ELR (cell line): ENCODE measurements at places on chromosomes 12 and 14.

- DNase-seq: peak; percentile 94
These were observed 148.1 kb downstream of the TSPAN9 start for GRCh38 chr12:3225154-3225795.

DNA sequence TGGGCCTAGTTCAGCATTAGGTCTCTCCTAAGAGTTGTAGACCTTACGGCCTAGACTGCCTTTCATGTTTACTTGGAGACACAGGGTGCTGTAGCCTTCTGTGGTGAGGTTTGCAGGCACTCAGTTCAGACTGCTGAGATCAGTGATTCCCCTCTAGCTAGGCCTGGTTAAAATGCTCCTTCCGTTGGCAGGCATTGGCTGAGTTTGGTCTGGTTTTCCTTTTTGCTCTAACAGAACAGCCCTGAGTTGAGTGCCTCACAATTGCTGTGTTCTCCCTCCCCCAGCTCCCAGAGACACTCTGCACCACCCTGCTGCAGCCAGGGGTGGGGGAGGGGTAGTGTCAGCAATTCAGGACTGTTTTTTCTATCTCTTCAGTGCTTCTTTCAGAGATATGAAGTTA is 178.9 kb upstream of the DYRK2 start:
- no peak for DNase-seq

DNA sequence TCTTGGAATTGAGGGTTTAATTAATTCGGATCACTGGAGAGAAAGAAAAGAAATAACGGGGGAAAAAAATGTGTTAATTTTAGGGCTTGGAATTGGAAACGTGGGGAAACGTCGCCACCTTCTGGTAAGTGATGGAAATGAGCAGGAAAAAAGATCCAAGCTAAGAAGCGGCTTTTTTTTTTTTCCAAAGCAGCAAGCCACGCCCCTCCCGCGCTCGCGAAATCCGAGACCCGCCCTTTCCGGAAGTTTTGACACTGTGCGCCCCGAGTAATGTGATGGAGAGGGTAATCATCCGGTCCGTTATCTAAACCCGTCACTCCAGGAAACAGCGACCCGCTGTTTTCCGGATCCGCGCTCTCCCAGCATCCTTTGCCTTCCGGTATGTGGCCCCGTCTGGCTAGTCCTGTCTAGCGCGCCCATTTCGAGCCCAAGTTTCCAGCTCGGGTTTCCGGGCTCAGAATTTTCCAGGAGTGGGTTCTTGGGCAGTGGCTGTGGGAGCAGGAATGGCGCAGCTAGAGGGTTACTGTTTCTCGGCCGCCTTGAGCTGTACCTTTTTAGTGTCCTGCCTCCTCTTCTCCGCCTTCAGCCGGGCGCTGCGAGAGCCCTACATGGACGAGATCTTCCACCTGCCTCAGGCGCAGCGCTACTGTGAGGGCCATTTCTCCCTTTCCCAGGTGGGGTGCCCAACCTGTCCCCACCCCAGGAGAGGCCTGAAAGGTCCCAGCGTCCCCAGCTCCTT is at the start of gene ALG10B:
Gene ALG10B, plus strand, starts transcription at position 384 of the 739 bp plus-strand sequence. Its CDS starts 120 bp downstream, at position 504.
- DNase-seq: peak; percentile 98

- peak; percentile 44 for DNase-seq
These were observed 7.2 kb downstream of the ALDH2 start for GRCh38 chr12:111773801-111774551.

GRCh38 chr12:47770086-47770726 is 2.8 kb upstream of the SLC48A1 start:
- DNase-seq: peak; percentile 35

GRCh38 chr12:121205491-121205890 is 4.4 kb upstream of the P2RX4 start:
- no peak for DNase-seq

DNA sequence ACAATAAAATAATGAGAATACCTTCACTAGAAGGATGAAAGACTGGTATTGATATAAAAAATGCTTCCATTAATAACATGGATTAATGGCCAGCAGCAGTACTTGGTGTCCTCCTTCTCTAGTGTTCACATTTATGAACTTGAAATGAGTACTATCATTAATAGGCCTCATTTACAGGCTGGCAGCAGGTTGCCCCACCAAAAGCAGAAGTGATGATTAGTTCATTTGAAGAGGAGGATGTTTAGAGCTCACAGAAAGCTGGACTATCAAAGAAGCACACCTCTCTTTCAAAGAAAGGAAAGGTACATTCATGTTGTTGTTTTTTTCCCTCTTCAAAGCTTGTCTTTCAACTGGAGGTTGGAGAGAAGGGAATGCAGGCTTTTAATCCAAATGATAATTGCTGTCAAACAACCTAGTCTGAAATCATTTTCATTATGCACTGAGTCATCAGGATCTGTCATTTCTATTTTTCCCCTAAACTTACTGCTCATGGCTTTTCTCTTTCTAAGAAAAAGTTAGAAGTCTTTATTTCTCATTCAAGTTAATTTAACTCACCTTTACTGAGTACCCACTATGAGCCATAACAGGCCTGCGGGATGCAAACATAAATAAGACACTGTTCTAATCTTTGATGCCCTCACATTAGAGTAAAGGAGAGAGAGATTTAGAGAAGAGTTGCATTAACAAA is 157.9 kb upstream of the GRIP1 start:
- no peak for DNase-seq

DNA sequence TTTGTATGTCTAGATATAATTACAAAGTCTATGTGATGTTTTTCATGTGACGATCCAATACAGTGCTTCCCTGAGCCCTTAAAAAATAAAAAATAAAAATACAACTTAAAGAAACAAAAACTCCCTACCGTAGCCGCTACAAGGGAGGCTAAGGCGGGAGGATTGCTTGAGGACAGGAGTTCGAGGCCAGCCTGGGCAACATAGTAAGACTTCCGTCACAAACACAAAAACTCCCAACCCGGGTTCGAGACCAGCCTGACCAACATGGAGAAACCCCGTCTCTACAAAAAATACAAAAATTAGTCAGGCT is 669 bp upstream of the CDKN3 start:
- DNase-seq: no peak

DNA sequence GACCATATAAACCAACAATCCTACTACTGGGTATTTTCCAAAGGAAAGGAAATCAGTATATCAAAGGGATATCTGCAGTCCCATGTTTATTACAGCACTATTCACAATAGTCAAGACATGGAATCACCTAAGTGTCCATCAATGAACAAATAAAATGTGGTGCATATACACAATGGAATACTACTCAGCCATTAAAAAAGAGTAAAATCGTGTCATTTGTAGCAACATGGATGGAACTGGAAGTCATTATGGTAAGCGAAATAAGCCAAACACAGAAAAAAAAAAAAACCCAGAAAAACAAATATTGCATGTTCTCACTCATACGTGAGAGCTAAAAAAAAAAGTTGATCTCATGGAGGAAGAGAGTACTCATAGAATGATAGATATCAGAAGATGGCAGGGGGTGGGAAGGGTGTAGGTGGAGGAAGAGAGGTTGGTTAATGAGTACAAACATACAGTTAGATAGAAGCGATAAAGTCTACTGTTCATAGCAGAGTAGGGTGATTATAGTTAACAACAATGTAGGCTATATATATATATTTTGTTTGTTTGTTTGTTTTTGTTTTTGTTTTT is 49.3 kb downstream of the BCAT1 start:
- DNase-seq: no peak

GRCh38 chr12:85759091-85759490 is 77.1 kb downstream of the RASSF9 start:
- no peak for DNase-seq

- DNase-seq: no peak
These were observed 366.5 kb downstream of the LRFN5 start for GRCh38 chr14:41973178-41973577.

- no peak for DNase-seq
These were observed 11.5 kb downstream of the SLC38A2 start for GRCh38 chr12:46360908-46361666.

DNA sequence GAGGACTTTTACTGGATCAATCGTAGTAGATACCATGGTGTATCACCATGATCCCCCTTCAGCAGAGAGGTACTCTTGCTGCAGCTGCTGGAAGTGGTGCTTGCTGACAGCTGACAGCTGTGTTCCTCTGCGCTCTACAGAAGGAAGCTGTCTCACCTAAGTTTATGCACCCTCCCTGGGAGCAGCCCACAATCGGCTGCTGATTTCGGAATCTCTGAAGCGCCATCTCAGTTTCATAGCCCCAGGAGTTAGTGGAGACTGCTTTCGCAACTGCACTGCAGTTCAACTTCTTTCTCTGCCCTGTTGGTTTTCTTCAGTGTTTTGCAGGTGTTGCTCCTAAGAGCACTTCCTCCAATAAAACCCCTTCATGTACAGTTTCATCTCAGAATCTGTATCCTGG is 237.9 kb downstream of the PAWR start:
- peak; percentile 1 for DNase-seq

- no peak for DNase-seq
These were observed 178.6 kb downstream of the TMEM132C start for GRCh38 chr12:128445415-128446127.

DNA sequence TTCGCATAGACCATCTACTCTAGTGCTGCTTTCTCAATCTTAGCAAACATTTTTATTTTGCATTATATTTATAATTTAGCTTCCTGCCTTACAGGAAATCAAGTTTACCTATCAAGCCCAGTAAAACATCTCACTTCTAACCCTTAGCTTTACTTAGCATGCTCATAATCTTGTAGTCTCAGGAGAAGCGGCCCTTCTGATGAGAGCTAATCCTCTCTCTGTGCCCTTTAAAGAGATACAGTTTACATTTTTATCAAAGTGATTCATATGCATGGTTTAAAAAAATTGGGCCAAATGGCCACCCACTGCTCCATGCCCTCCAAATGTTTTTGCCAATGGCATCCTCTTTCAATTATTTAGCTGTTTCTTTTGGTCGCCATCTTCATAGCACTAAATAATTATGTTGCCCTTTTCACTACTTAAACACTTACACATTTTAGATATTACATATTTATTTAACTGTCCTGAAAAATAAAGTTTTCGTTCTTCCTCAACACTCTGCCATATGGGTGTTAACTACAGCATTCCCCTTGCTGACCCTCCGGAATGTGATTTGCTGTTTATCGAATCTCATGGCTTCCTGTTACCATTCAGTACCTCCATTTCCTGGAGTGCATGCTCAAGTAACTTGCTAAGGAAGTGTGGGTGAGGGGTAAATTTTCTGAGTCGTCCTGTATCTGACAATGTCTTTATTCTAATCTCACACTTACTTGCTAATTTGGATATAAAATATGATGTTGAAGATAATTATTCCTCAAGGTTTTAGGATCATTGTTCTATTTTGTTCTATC is 29.3 kb downstream of the YLPM1 start:
- DNase-seq: peak; percentile 36

DNA sequence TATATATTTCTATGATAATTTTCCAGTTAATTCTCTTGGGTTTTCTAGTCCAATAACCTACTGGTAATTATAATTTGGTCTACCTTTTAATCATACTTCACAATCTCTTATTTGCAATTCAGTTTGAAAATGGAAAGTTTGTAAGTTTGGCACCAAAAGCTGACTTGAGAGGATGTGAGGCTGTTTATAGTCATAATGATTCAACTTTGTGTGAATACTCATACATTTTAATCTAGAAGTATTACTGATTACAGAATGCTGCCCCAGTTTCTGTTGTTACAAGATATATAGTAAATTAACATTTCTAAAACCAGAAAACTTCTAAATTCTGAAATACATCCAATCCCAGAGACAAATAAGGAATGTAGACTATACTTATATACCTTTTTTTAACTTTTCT is 158.2 kb downstream of the SLC38A4 start:
- DNase-seq: peak; percentile 63

DNA sequence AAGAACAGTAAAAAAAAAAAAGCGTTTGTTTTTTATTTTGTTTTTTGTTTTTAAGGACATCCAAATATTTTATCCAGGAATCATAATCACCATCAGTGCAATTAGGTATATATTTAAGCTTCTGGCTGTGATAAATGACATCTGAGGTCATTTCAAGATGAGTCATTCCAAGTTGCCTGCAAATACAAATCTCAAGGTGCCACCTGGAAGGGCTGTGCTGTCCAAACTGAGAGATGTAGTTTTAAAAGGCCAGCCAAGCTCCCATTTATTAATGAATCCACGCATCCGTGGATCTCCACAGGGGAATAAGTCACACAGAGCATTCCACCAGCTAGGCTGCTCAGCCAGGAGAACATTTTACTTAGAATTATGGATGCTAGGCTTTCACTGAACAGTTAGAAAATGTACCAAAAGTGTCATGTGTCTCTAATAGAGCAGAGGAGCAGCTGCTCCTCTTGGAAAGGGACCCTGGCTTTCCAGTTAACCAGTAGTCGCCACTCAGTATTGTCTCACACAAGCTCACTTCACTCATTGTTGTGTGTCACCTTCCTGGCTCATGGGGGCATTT is 1151.4 kb upstream of the TMEM132C start:
- DNase-seq: no peak

- DNase-seq: no peak
These were observed 10.0 kb downstream of the SEL1L start for GRCh38 chr14:81523616-81524015.

DNA sequence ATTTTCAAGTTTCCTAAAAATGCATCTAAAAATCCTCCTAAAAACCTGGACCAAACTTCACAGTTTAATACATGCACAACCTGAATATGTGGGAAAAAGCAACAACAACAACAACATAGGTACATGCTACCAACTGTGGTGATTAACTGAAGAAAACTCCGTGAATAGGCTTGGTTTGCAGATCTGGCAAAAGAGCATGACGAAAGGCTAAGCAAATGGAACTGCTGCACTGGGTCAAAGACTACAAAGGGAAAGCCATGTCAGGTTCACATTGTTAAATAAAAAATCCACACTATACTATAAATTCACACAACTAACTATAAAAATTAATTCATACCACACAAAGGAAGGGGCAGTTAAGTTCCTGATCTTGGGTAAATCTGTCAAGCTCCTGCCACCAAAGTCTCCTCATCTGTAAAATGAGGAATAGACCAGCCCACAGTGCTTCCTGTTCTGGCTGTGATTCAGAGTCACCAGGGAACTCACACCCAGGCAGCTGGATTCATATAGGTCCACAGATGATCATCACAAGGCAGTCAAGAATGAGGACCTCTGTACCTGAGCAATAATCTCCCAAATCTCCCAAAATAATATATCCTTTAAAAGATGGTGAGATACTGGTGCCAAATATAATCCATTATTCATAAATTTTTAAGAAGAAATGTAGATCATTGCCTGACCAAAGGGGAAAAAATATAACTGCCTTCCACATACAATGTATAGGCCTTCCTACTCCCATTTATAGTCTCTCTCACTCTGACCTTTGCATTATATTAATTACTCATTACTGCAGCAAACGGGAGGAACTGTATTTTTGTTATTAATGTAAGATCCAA is 7.0 kb downstream of the CORO1C start:
- peak; percentile 86 for DNase-seq

GRCh38 chr12:100566887-100567637 is 6.4 kb upstream of the GAS2L3 start:
- peak; percentile 50 for DNase-seq

DNA sequence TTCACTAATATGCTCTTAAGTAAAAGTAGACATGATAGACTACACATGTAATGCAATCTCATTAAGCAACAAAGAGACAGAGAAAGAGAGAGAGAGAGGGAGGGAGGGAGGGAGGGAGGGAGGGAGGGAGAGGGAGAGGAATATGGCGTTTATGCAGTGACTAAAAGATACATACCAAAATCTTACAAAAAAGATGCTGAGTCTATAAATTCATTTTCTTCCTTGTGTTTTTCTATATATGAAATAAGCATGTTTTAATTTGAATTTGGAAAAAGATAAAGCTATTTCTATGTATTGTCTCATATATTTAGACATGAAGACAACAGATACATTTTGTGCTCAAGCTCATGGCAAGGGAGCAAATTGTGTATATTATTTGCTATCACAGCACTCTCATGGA is 44.1 kb downstream of the LRFN5 start:
- DNase-seq: no peak

GRCh38 chr12:100075598-100075997 is 67.1 kb downstream of the BLTP3B start:
- DNase-seq: peak; percentile 29

GRCh38 chr12:77916276-77916675 is 85.6 kb downstream of the NAV3 start:
- no peak for DNase-seq
